ENCODE measurements at places on chromosomes 16 and 17.

- no peak for DNase-seq
Observed at GRCh38 chr16:68386628-68387027, 61.7 kb downstream of the SMPD3 start.

GRCh38 chr17:68456339-68457167, 743 bp downstream of the WIPI1 start:
- DNase-seq, result no peak

GRCh38 chr17:6393351-6393952, 41.5 kb downstream of the AIPL1 start:
- DNase-seq, result no peak

DNA sequence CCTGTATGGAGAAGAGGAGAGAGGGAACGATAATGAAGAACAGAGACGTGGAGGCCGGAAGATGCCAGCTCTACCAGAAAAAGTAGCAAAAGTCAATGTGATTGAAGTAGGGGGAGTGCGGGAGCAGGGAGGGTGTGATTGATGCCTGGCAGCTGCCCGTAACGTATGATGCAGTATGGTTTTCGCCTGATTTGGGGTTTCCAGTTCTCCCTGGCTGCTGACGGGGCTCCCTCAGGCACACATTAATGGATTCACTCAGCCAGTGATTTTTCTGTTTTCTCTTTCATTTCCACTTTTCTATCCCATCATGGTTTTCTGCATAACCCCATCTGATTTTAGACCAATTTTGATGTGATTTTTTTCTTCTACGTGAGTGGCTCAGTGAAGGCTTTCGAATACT, 62.1 kb downstream of the PRKCA start:
- DNase-seq, result no peak

DNA sequence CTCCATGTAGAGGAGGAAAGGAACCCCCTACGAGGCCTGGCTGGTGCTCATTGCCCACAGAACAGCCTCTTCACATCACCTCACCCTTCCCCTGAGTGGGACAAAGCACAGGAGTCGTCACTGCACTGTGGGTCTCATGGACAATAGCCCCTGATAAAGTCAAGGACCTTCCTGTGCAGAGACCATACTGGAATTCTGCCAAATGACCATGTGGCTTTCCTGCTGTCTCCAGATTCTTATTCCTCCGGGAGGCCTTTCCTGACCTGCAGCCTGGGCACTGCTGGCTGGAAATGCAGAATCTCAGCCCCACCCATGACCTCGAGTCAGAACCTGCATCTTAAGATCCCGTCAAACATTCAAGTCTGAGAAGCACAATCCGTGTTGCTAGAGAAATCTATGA, 60.5 kb upstream of the ERN1 start:
- no peak for DNase-seq

GRCh38 chr16:15682105-15682570, 32.1 kb downstream of the NDE1 start:
- DNase-seq, result no peak

DNA sequence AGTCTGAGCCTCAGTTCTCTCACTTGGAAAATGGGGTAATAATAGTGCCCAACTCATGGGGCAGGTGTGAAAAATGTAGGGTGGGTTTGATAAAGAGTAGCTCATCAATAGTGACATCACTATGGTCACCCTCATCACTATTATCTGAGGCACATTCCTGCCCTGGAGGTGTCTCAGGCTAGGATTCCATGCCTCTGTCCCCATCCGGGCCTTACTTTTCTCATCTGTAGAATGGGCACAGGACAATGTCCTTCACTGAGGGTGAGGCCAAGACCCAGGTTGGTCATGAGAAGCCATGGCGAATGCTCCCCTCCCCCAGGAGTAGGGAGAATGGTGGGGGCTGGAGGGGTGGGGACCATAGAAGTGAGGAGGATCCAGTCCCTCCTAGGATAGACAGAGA, 30.5 kb downstream of the MYO15A start:
- no peak for DNase-seq

DNA sequence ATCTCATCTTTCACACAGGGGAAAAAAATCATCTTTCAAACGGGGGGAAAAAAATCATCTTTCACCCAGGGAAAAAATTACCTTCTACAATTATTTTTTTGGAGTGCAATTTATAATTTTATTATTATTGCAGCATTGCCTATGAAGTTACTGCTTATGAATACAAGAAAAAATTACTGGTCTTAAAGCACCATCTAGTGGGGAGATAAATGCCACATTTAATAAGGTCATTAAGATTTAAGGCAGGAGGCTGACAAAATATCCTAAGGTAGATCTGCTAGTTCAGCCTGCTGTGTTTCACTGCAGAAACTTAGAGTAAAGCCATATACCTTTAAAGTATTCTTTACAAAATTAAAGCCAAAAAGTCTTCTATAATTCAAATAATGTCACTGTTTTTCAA, 13.7 kb downstream of the SHCBP1 start:
- DNase-seq, result no peak

GRCh38 chr16:1379304-1380076, 27.8 kb downstream of the GNPTG start:
- DNase-seq, result peak; percentile 59

- DNase-seq, result no peak
Observed at GRCh38 chr17:35064516-35065215, 1.2 kb upstream of the RFFL start.

DNA sequence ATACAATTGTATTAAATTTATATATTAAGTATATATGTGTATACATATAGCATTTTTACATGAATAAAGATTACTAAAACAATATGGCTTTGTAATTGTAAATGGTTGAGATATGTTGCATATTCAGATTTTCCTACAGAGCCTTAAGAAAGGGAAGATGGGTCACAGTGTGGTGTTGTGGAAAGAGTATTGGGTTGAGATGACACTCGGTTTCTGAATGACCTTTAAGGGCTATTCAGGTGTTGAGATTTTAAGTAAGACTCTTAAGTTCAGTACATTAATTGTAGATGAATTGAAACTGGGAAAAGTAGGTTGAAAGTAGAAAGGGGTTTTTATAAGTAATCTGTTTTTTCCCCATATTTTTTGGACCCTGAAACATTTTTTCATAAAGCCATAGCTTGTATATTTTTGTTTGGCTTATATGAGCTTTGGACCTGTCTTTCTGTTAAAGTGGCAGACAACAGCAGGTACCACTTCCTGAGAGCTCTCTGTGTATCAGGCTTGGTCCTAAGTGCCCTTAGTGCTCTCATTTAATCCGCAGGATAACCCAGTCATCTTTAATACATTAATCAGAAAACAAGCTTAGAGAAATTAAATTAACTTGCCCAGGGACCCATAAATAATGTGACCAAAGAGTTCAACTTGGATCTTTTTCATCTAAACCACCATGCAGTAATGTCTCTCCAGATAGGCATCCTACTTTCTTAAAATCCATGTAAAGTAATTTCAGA, 48.5 kb upstream of the MRC2 start:
- no peak for DNase-seq

GRCh38 chr16:85784813-85785212, 14.5 kb downstream of the EMC8 start:
- no peak for DNase-seq

DNA sequence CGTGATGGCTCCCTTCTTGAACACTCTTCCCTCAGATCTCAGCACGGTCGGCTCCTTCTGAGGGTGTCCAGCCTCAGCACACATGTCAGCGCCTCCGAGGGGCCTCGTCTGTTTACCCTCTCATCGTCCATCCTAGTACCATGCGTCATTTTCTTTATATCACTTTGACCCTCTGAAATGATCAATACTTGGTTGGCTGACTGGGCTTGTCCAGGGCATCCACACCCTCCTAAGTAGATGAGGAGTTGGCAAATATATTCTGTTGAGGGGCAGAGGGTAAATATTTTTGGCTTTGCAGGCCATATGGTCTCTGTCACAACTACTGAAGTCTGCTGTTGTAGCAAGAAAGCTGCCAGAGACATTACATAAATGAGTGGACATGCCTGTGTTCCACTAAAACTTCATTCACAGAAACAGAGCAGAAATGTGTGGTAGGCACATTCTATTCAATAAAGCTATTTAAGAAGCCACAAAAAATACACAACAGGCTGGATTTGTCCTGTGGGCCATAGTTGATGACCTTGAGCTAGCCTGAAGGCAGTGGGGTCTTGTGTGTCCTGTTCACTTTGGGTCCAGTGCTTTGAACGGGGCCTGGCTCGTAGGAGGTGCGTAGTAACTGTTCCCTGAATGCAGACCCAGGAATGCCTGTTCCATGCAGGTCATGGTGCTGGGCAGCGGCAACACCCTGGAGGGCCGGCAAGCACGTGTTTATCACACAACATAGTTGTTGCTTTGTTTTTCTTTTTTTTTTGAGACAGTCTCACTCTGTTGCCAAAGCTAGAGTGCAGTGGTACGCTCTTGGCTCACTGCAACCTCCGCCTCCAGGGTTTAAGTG, 185.8 kb downstream of the SNX29 start:
- DNase-seq, result no peak

GRCh38 chr16:3149630-3150345, 15.0 kb downstream of the ZNF213 start:
- DNase-seq, result peak; percentile 45

All from CD8-positive, alpha-beta memory T cell (primary cell).